ENCODE measurements at places on chromosomes 12 and 14.

DNA sequence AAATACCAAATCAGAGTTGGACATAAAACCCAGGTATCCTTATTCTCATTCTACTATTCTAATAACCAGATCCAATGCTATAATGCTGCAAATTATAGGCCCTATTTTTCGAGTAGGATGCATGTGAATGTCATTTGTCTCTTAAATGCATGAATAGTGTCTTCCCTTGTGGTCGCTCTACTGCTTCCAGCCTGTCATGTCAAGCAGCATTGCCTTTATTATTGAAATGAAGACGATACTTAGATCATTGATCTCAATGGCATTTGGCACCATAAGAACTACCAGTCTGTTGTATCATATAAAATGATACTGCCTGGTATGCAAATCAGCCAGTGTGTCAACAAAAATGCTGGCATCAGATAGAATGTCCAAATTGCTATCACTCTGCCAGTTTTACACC, 649.1 kb downstream of the DIO2 start:
- no peak for DNase-seq

- no peak for DNase-seq
These were observed 24.7 kb downstream of the RNF34 start for GRCh38 chr12:121424624-121424975.

DNA sequence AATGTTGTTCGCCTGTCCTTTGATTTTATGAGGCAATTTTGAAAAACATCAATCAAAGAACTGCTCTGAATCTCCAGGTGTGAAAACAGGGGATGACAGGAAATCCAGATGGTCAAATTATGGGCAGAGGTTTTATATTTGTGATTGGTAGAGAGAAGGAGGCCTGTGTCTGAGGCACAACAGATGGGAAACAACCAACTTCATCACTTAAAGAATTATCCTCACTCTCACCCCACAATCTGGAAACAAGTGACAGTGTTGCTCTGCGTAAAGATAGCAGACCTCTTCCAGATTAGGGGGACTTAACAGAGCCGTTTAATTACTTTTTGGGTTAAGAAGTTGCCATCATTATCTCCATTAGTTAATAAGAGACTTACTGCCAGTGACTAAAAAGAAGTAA, 64.1 kb upstream of the EGLN3 start:
- no peak for DNase-seq

GRCh38 chr12:108787539-108787938, 56.2 kb upstream of the CORO1C start:
- DNase-seq: no peak

- DNase-seq: no peak
These were observed 242.8 kb downstream of the DPF3 start for GRCh38 chr14:72651081-72651480.
